Small intestine (tissue), 16 donors: ENCODE measurements at places on chromosomes 3 and 15. TPM values are rescaled to one million over a fixed set of nuclear protein-coding genes. Genes with fewer than 3 reads are reported as not detected.

- no peaks in the 10 kb centered on the region for H3K27me3 ChIP-seq
- no peak for DNase-seq
- no peak overlapping the region for H3K27ac ChIP-seq
- H3K36me3 ChIP-seq: no peaks in the 10 kb centered on the region
These were observed 66.0 kb downstream of the CHDH start for GRCh38 chr3:53780171-53780570.

- DNase-seq: no peak
- no peaks in the 10 kb centered on the region for H3K27me3 ChIP-seq
- H3K4me3 ChIP-seq: no peak overlapping the region
These were observed 618.1 kb downstream of the PYDC2 start for GRCh38 chr3:192079098-192079497.

- DNase-seq: no peak
- no peaks in the 10 kb centered on the region for H3K36me3 ChIP-seq
- no peak overlapping the region for H3K27ac ChIP-seq
- no peaks in the 10 kb centered on the region for H3K4me1 ChIP-seq
- no peak overlapping the region for H3K4me3 ChIP-seq
- no peaks in the 10 kb centered on the region for H3K27me3 ChIP-seq
These were observed 345.7 kb downstream of the CADM2 start for GRCh38 chr3:85304360-85304964.

The LRTM1 gene
- polyA plus RNA-seq: 0.49 TPM

The KNG1 gene
- polyA plus RNA-seq: not detected
